ENCODE measurements at places on chromosomes 2 and 18.
A peak's percentile ranks its signal among the peaks of the same experiment; 100 is the strongest.

DNA sequence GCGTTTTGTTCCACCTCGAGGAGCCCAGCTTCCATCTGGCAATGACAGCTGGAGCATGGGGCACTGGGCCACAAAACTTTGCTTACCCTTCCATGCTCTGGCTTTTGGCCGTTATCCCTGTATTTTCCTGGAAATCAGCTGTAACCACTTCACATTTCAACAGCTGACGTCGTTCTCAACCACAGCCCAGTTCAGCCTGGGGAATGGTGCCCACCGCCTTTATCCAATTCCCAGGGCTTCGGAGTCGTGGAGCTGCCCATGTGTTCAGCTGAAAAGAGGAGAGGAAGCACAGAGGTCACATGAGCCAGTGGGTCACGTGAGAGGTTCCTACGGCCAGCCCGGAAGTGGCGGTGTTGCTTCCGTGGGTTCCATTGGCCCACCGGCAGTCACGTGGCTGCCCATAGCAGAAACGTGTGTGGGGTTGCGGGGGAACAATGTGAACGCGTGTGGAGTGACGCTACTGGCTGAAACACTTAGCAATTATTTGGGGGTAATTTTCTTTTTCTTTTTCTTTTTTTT is 16.7 kb upstream of the EDAR start:
- no peak for DNase-seq

- DNase-seq, result peak; percentile 31
These were observed 285.1 kb downstream of the SLC4A3 start for GRCh38 chr2:219912491-219912921.

GRCh38 chr2:241036964-241037421 is 38.6 kb downstream of the SNED1 start:
- DNase-seq, result no peak

- no peak for DNase-seq
These were observed 24.4 kb downstream of the SERTAD2 start for GRCh38 chr2:64629329-64629781.

- DNase-seq, result no peak
These were observed 66.5 kb downstream of the DTNB start for GRCh38 chr2:25606892-25607291.

Data from NCI-H226 (cell line).